ENCODE measurements at places on chromosomes 1 and 21. TPM values are rescaled to one million over a fixed set of nuclear protein-coding genes. Genes with fewer than 3 reads are reported as not detected.

ARHGAP29 gene
- 3.2 TPM for total RNA-seq

RGSL1 gene
- 0.77 TPM for total RNA-seq

- ATAC-seq, result no peak
Measured at GRCh38 chr21:32447224-32447623, 34.7 kb downstream of the EVA1C start.

LHX8 gene
- 0.23 TPM for total RNA-seq

PRDM16 gene
- 0.41 TPM for total RNA-seq

DNA sequence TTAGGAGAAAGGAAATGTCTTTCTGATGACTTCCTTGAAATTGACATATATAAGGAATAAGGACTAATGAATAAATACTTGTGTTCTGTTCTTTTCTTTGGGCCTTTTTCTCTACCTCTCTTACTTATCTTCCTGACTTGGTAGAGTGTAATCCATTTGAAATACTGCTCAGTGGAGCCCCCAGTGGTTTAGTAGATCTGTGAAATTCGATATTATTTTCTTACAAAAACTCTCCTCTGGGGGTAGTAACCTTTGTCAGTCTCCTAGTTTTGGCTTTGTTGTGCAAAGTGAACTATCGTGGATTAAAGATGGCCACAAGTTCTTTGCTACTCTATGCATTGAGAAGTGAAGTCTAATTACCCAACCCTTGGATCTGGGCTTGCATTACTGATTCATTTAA is 48.8 kb downstream of the DUSP10 start:
- no peak for ATAC-seq

DNA sequence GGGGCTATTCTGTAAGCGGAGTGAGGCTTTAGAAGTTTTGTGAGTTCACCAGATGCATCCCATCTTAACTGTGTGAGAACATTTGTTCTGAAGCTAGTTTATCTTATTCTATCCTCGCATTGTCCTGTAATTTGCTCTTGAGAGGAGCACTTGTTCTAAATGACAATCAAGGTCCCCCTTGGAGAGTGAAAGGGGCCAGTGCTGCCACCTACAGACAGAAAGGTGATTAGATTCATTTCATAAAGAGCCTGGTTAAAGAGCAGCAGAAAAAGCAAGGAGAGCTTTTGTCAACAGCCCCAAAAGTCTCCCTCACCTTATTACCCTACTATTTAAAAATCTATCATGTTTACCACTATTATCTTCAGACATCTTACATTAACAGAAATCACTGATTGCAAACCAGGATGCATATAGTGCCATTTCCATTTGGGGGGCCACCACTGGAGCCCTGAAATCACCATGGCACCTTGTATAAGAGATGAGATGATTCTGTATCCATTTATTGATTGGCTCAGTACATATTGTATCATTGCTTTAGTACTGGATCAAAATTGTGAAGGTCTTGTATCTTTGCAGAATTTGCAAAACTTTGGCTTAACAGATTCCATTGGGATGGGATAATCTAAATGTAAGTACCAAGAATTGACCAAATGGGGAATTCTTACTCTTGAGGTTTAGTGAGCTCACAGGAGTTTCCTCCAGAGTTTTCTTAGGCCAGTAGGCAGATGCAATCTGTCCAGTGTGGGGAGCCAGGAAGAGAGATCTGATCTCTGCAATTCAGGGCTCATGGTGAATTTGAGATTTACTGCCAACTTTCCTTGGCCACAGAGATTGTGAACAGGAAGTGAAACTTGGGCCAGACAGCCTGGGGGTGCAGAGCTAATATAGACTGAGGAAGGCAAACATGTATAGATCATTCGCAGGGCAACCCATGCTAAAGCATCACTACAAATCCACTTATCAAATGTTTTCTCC is 64.3 kb upstream of the TRABD2B start:
- ATAC-seq, result peak; percentile 84
